ENCODE measurements at places on chromosomes 2 and 18.

DNA sequence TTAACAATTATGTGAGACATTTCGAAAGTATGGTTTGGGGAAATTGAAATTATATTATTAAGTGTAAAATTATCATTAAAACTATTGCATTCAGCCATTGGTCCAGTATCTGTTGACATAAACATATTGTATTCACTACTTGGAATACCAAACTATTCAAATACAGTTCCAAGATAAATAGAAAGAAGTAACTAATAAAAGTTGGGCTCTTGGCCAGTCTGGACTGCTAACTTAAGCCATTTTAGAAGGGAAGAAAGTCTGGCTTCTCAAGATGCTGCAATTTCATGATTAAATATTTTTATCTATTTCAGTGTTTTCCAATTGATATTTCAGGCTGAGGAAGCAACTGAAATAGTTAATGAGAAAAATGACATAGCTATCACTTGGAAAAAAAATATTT, 109.8 kb upstream of the CHRNA1 start:
- DNase-seq, result peak; percentile 9

GRCh38 chr2:102660070-102660469, 40.7 kb downstream of the SLC9A2 start:
- no peak for DNase-seq

DNA sequence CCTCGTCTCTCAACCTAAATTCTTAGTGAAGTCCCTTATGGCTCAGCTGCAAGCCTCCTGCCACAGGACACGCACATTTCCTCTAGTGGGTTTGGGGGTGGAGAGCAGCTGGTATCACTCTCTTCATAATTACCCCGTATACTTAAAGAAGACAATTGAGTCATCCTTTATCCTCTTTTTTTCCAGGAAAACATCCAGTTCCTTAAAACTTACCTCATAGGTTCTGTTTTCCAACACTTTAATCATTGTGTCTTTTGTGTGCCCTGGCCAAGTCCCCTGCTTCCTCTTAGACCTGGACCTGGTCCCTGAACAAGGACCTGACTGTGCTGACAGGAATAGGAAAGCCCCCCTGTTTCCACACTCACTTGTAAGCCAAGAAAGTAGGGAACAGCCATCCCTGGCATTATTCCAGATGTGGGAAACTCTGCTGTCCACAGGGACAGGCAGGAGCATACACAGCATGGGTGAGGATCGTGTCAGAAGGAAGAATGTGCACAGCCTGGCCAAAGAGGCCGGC, 42.3 kb upstream of the MYO1B start:
- DNase-seq, result no peak

- peak; percentile 94 for DNase-seq
These were observed 75.3 kb downstream of the MBD2 start for GRCh38 chr18:54149078-54149697.

Data from endothelial cell of umbilical vein (primary cell).